NB4 (cell line): ENCODE measurements at places on chromosomes 2 and 18.
A peak's percentile ranks its signal among the peaks of the same experiment; 100 is the strongest.

DNA sequence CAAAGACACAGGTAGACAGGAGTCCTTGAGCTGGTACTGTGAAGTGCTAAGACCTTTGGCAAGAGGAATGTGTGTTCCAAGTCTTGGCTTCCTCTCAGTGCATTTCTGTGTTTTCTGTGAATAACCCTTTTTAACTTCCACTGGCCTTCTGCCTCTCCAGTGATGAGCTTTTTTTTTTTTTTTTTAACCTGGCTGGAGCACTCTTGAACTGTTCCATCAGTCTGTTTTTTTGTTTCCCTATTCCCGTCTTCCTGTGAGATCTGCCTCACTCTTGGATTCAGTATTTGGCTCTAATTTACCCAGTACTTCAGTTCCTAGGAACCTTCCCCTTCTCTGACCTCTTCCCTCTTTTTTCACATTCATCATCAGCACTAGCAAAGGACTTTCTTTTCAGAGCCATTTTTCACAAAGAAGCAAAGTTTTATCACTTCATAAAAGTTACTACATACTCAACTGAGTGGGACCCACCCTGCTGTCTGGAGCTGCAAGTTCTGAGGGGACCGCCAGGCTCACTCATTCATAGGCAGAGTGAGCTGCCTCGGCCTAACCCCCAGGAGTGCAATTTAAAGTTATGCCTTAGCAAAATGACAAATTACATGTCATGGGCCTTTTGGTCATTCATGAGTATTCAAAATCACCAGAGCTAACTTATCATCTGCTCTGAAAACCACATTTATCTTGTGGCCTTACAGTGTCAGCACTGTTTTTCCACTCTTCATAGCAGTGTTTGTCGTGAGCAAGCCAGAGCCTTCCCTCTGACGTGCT lies 126.9 kb upstream of the DAPL1 start:
- no peak for DNase-seq

GRCh38 chr18:49155857-49156256 lies 205.1 kb upstream of the SMAD7 start:
- no peak for DNase-seq

DNA sequence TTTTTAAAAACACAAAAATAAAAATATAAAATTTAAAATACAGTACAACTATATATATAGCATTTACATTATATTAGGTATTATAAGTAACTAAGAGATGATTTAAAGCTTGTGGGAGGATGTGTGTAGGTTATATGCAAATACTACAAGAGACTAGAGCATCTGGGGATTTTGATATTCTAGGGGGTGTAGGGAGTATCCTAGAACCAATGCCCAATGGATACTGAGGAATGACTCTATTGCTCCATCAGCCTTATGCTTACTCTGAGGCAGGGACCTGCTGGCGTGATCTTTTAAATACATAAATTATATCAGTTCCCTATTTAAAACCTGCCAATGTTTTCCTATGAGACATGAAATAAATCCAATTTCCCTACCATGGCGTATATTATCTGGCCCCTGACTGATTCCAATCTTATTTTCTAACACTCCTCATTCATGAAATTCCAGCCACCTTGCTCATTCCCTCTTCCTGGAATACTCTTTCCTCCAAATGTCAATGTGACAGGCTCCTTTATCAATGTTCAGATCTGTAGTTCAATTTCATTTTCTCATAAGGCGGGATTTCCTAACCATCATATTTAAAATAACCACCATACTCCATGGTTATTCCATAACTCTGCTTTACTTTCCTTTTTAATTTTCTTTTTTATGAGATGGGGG lies 22.2 kb downstream of the SP3 start:
- no peak for DNase-seq

- no peak for DNase-seq
These were observed 196.4 kb upstream of the HDAC4 start for GRCh38 chr2:239597216-239597615.

DNA sequence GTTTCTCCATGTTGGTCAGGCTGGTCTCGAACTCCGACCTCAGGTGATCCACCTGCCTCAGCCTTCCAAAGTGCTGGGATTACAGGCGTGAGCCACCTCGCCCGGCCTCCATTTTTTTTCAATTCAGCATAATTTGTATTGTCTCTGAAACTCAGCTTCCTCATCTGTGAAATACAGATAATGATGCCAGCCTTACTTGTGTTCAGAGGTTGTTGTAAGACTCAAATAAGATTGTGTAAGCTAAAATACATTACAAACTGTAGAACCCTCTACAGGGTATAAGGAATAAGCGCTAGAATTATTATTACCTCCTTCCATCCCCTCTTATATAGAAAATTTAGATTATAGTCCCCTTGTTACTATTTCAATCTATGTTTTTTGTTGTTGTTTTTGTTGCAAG lies 24.8 kb upstream of the STARD7 start:
- no peak for DNase-seq

DNA sequence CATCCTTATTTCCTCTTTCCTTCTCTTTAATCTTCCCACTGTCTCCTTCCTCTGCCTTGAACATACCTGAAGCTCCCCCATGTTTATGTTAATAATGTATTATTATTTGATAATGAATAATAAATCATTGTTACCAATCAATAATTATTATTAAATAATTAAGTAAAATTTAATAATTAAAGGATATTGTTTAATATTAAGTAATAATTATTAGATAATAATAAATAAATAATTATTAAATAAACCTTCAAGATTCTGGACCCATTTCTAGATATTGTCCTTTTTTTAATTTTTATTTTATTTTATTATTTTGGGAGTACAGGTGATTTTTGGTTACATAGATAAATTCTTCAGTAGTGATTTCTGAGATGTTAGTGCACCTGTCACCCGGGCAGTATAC lies 7.4 kb upstream of the EVA1A start:
- DNase-seq: no peak

GRCh38 chr2:83160571-83160970 lies 1298.5 kb downstream of the SUCLG1 start:
- DNase-seq: no peak

- no peak for DNase-seq
These were observed 481.4 kb upstream of the SYT4 start for GRCh38 chr18:43758734-43759133.

DNA sequence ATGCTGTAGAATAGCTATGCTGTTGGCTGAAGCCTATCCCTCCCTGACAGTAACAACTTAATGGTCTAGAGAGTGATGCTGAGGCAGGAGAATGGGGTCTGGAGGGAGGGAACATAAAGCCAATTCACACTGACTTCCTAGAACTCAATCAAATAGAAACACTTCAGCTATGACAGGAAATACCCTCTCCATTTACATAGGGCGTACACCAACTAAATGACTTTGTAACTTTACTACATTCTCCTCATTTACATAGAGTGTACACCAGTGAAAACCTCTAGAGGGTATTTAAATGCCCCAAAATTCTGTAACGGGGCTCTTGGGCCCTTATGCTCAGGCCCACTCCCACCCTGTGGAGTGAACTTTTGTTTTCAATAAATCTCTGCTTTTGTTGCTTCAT lies 41.5 kb downstream of the YPEL5 start:
- DNase-seq: no peak

DNA sequence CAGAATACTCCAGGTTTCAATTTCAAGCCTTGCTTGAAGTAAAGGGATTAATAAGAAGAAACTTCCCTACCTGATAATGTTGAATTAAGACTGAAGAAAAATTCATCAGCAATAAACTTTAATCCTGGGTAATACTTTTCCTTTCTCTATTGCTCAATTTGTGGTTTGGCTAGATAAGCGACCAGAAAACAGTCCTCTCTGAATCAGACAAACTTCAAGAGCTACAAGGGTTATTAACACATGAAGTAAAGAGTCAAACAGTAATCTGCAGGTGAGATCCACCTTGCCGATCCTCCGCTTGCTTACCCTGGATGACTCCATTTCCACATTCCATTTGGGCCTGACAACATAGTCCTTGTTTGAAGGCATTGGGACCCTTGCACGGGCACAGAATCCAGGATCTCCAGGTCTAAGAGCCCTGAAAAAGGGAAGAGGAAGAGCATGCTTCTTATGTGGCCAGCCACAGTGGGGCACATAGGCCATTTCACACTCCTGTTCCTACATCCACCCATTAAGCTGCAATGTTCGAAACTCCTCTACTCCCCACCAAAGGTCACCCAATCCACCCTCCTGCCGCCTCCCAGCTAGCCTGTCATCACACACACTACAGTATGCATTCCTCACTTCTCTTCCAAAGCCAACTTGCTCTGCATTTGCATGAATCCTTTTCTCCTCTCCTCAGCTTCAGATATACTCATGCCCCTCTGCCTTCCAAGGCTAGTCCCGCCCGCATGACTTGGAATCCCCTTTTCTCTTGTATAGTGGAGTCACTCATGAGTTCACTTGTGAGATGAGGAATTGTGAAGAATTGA lies 39.8 kb downstream of the IWS1 start:
- peak; percentile 92 for DNase-seq

DNA sequence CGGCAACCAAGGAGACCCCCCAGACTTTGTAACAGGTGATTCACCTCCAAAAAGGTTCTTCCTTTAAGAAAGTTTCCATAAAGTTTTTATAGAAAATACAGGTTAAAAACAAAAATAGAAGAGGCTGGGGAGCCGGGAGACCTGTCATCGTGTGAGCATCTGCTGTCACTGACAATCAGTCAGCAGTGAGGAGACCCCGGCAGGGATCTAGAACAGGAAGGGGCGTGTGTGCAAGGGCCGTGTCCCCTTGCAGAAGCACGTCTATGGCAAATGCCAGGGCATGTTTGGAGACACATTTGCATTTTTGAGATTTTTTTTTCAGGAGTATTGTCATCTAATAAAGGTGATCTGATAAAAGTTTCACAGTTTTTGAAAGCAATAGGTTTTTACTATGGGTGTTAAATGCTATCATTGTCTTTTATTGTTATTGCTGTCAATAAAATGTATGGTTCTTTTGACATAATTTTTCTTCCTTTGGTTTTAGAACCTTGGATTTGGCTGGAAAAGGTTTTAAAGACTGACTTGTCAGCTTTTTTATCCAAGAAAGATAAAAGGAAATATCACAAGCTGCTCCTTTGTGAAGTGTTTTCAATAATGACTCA lies 52.1 kb downstream of the MTCL1 start:
- DNase-seq: no peak

DNA sequence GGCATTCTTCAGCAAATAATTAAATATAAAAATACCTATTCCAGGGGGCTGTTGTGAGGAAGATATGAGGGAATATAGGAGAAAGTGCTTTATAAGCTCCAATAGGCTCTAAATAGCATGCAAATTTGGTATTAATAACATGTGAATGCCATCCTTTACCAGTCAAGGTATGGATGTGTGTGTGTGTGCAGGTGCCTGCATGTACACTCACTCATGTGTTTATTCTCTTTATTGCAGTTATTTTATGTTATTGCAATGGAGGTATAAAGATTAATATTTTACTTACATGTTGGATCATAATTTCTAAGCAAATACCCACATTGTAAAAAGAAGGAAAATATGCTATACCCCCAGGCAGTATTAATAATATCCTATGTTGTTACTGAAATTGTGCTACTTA lies 1093.0 kb upstream of the GYPC start:
- DNase-seq: no peak

GRCh38 chr2:6986912-6987361 lies 69.7 kb downstream of the RNF144A start:
- no peak for DNase-seq

DNA sequence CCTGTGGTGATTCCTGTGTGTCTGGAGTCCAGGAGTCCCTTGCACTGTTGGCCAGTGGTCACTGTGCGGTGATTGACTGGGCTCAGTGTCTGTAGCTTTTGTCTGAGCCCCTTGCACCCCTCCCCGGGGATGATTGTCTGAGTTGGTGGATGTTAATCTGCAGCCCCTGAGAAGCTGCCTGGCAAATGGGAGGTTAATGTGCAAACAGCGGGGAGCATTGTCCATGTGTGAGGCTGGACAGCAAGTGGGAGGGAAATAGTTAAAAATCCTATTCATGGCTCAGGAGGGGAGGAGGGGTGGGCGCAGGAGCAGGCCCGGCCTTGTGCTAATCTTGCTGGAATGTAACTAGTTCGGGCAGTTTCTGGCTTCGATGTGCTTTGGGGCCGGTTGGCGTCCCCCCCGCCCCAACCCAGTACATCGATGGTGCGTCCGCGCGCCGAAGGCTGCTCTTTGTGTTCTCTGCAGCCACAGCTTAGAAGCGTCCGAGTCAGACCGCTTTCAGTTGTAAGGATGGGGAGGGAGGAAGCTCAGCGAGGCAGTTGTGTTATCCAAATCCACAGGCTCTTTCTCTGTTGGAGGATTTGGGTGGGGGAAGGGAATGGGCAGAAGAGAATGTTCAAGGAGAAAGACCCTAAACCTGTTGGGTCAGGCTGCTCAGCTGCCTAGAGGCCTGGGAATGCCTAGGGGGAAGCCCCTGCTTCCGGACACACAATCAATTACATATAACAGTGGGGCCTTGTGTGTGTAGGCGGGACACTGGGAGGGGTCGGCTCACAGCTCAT lies 71.8 kb downstream of the TGOLN2 start:
- no peak for DNase-seq

DNA sequence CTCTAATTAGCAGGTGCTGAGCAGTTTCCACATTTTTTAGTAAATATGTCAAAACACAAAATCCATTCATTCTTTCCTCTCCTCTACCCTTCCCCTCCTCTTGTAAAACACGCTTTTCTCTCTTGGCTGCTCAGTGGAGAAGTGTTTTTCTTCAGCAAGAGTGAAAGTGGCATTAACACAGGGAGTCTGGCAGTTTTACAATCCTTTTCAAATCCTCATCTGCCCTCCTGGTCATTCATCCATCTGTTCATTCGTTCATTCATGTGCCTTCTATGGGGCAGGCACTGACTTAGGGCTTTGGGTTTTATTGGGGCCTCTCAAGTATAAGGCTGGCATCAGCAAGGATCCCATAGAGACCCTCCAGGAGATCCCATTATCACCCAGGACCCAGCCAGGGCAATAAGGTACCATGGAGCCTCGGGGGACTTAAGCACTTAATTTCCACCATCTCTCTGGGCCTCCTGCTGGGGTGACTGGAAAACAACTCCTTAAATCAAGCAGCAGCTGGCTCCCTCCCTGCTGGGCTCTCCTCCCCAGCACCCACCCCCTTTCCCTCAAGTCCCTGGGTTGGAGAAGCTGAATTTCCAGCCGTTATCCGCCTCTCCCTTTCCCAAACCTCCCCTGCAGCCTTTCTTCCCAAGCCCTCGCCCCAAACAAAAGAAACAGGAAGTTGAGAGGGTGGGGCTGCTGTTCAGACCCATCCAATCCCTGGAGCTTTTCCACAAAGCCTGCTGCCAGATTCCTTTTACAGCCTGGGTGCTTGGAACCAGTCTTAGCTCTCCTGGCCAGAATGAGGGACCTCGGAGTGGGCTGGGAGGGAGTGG lies 32.6 kb downstream of the MARCHF4 start:
- DNase-seq: no peak

DNA sequence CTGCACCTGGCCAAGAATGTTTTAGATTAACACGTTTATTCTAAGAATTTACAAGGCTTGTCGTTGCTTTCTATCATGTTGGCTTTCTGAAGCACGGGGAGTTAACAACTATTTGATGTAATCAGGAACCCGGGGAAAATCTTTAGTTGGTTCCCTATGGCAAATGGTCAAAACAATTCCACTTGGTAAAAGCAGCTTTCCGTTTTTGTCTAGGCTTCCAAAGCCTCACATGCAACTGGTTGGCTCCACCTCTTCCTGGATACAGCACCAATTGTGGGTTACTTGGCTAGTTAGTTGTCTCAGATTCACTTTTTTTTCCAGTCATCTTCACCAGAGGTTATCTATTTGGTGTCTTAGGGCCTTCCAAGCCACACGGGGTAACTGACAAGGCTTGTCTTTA lies 2.8 kb downstream of the COLEC12 start:
- no peak for DNase-seq
